NCI-H1105 (cell line): ENCODE measurements at places on chromosomes 13 and 19.

GRCh38 chr13:45276913-45277312 is 64.1 kb downstream of the TPT1 start:
- no peak for DNase-seq

DNA sequence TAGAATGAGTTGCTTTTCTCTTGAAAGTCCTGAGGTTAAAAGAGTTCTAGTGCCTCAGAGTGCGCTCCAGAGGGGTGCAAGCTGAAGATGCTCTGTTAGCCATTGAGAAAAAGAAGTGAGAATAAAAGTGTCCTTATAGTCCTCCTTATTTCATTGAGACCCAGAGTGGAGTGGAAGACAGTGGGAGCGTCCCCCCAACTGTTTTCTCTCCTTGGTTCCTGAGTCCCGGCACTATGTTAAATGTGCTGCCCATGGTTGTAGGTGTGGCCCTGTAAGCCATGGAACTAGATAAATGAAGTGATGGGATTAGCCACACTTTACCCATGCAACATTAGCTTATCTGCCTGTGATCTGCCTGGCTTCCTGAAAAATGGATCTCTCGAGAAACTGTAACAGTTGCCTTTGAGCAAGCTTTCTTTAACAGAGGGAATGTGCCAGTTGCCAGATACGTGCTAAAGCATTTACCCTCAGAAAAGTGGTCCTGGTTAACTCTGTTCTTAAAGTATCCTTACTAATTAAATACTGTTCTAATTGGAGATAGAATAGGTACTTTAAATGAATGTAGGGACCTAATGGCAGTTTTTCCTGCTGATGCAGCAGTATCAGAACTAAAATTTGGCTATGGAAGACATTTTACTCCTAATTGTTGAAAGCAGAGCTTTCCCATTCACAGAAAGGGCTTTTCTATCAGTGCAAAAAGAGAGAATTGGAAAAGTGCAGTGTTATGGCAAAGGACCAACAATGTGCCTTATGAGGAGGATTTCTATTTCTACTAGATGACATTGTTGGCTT is 21.4 kb upstream of the PSG9 start:
- no peak for DNase-seq

DNA sequence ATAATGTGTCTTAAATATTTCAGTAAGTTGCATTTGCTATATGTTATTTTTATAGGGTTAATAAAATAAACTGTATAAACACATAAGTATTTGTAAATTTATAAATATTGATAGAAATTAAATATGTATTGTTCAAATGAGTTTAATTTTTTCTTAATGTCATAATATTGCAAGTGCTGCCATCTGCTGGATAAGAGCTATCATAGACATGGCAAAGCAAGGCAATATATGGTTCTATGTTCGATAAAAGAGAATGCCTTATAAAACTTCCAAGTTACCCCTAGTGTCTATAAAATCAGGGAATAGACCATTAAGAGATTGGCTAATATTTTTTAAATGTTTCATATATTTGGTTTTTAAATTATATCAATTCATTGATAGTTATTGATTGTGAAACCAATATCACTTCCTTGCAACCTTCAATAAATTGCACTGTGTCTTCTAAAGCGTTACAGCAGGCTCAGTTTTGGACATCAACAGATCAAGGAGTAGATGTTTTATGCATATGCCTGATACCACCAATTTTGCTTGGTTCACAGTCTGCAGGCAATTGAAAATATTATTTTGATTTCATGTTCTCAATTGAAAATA is 29.0 kb upstream of the SLITRK6 start:
- no peak for DNase-seq

GRCh38 chr13:32639502-32640105 is 53.4 kb downstream of the PDS5B start:
- peak; percentile 8 for DNase-seq

DNA sequence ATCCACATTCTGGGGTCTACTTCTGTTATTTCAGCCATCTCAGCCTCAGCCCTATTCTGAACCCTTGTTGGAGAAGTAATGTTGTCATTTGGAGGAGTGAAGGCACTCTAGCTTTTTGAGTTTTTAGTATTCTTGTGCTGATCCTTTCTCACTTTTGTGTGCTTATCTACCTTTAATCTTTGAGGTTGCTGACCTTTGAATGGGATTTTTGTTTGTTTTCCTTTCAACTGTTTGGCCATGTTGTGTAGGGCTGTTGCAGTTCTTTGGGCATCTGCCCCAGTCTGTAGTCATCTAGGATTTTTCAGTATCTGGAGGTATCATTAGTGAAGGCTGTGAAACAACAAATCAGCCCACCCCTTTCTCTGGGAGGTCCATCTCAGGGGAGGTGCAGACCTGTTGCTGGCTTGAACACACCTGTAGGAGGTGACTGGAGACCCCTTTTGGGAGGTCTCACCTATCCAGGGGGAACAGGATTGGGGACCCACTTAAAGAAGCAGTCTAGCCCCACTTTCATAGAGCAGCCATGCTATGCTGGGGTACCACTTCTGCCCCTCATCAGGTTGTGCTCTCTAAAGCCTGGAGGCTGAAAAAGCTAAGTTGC is 1391.4 kb downstream of the UQCRFS1 start:
- no peak for DNase-seq

GRCh38 chr19:2014731-2015607 is 545 bp downstream of the BTBD2 start:
- no peak for DNase-seq

GRCh38 chr19:18788529-18789421 is 2.3 kb downstream of the COMP start:
- DNase-seq: no peak

DNA sequence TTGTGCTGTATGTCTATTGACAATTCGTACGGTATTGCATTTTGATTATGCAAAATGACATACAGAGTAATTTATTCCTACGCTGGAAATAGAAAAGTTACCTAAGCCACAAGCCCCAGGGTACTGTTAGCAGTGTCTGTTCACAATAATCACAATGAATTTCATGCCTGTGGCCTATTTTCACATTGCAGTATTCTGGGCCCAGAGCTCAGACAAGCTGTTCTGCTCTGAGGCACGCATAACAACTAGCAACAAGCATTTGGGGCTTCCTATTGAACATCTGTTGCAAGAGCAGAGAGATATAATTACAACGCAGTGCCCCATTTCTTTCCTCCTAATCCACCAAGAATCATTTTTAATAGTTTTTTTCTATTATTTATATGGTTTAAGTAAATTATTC is 158.9 kb upstream of the SGCG start:
- DNase-seq: no peak

DNA sequence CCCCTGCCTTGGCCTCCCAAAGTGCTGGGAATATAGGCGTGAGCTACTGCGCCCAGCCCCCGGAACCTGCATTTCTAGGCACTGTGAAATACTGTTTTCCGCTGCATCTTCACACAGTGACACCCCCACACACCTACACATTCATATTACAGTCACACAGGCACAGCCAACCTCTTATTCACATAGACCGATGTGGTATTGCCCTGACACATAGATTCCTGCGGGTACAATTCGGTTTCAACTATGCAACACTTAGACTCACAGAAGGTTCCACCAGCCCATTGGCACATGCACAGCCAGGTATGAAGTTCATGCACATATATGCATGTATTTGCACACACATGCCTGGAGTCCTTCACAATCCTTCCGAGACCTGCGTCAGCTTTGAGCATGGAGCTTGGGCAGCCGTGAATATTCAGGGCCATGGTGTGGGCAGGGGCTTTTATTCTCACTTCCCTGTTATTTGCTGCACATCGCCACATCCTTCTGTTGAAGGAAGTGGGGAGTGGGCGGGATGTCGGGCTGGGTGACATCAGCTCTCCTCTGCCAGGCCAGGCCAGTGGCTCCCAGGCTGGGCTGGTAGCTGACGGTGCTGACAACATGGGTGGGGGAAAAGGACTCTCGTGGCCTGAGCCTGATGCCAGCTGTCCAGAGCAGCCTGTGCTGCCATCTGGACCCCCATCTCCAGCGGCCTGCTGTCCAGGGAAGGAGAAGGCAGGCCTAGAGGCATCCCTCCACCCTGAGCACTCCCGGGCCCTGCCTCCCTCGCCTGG is 5.4 kb upstream of the CDC37 start:
- DNase-seq: no peak

GRCh38 chr13:25733696-25734435 is 317.9 kb downstream of the SHISA2 start:
- no peak for DNase-seq

DNA sequence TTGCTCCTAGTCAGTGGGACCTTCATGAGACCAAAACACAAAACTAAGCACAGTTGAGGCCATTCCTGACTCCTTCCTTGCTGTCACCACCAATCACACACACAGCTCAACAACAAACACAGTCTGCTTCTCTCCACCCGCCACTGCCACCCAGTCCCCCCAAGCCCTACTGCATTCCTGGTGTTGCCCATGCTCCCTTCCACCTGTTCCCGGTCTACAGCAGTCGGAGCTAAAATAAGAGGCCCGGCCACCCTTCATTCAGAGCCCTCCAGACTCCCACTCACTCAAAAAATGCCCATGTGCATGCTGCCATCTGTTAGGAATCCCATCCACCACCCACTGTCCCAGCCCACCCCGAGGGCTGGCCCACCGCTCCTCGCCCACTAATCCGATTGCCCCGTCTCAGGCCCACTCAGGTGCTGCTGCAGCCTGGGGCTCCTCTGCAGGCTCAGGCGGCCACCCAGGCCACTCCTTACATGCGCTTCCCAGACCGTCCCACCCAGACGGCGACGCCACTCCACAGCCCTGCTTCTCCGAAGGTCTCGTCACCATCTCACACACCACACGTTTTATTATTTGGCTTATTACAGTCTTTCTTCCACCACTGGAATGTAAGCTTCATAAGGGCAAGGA is 127.6 kb downstream of the RNF17 start:
- DNase-seq: no peak

GRCh38 chr13:69999875-70000274 is 107.8 kb upstream of the ATXN8OS start:
- no peak for DNase-seq
